Activated gamma-delta T cell treated with anti-CD3 and anti-CD28 coated beads, Interleukin-2, amount 50 U/mL, for 16 hours (primary cell): ENCODE measurements at places on chromosomes 1 and 21.

DNA sequence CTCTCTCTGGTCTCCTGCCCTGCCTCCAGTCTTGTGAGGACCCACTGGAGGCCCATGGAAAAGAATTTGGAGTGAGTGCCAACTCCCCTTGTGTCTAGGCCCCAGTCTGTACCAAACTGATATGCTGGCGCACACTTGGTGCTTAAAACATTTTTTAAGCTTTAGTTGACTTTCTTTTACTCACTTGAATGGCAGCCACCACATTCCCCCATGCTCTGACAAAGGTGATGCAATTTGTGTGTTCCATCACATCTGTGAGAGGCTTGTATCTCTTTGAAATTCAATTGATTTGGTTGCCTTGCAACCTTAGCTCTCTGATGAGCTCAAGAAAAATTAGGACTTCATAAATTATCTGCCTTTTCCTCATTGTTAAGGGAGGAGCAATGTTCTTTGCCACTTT is 30.5 kb upstream of the WDTC1 start:
- no peak for DNase-seq

DNA sequence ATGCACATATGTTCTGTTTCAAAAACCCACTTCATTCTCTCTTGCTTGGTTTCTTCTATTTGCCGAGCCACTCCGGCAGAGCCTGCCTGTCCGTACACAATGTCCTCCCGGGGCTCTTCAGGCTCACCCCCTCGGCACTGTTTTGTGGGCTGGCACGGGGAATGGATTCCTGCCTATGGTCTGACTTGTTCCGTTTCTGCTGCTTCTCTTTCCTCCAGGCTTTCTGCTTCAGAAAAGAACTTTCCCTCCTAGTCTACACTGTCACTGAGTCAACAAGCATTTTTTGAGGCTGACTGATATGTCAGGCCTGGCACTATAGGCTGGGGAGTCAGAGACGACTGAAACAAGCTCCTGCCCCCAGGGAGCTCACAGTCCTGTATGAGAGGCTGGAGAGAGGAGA is 28.4 kb upstream of the SARS1 start:
- DNase-seq: no peak

DNA sequence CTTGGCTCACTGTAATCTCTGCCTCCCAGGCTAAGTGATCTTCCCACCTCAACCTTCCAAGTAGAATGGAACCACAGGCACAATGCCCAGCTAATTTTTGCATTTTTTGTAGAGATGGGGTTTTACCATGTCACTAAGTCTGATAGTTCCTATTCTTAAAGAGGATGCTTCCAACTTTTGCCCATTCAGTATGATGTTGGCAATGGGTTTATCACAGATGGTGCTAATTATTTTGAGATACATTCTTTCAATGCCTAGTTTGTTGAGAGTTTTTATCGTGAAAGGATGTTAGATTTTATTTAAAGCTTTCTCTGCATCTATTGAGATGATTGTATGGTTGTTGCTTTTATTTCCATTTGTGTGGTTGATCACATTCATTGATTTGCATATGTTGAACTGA is 103.9 kb downstream of the SLC44A5 start:
- DNase-seq: no peak

- DNase-seq: no peak
Measured at GRCh38 chr1:117672756-117673155, 66.9 kb downstream of the TENT5C start.

- no peak for DNase-seq
Measured at GRCh38 chr1:23577056-23578004, 18.0 kb upstream of the ID3 start.

DNA sequence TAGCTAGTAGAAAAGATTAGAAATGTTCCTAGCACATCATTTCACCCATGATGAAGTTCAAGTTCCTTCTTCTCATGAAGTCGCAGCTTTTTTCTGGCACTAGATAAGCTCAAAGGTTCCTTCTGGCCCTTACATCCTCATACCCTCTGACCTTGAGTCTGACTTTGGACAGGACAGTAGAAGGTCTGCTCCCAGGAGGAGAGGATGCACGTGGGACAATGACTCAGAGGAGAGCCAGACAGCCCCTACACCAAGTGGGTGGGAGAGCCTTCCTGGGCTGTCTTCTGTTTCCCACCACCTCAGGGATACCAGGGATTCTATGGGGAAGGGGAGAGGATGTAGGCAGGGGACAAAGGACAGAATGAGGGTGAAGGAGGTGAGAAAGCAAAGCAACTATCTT is 86.0 kb downstream of the HHIPL2 start:
- no peak for DNase-seq

DNA sequence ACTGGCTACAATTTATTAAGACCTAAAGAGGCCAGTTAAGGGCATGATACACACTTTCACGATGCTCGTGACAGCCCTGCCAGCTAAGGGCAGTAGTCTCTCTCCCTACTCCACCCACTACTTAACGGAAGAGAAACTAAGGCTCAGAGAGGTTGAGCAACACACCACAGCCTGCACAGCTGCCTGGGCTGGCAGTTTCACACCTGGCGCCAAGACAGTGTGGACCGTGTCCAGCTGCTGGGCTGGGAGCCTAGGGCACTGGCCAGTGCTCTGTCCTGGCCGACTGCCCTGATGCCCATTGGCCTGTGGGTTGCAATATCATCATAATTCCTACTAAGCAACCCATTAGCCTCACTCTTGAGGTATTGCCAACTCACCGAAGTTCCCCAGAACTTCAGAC is 27.6 kb downstream of the TENT5C start:
- no peak for DNase-seq

DNA sequence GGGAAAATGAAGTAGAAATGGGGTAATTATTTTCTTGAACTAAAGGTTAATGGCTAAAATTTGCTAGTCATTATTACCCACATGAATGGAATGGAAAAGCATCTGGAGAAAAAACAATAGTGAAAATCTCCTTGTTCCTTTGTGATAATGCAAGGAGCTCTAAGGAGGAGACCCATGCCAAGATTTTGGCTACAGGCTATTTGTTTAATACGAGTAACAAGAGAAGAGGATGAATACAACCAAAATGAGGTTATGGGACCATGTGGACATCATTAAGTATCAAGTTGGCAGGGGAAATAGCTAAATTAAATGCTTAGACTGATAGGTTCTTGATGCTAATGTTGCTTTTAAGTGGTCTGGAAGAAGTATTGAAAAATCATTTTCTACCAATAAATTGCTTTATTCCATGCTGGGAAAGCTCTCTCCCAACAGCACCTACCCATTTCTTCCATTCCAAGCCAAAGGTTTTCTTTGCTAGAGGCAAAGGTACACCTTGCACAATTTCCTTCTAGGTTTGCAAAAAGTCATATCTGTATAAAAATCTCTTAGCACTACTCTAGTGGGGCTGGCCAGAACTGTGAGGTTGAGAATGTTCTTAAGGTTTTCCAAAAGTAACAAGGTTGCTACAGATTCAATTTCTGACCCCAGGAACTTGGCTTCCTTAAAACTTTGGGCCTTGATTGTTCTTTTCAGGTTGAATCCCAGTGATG is 100.2 kb downstream of the SMYD2 start:
- DNase-seq: no peak
